ENCODE measurements at places on chromosomes 1 and 21.

- no peaks in the 10 kb centered on the region for H3K36me3 ChIP-seq
- no peak overlapping the region for H3K4me3 ChIP-seq
- no peak for DNase-seq
- H3K27ac ChIP-seq, result no peak overlapping the region
- peaks cover 2% of the 10 kb centered on the region for H3K27me3 ChIP-seq
- peaks cover 12% of the 10 kb centered on the region for H3K4me1 ChIP-seq
Observed at GRCh38 chr1:192610112-192610889, 25.6 kb upstream of the RGS13 start.

- H3K4me1 ChIP-seq, result no peaks in the 10 kb centered on the region
- no peak overlapping the region for H3K27ac ChIP-seq
- H3K36me3 ChIP-seq, result no peaks in the 10 kb centered on the region
- H3K27me3 ChIP-seq, result peaks cover 6% of the 10 kb centered on the region
Observed at GRCh38 chr1:11581445-11581991, 72.7 kb downstream of the FBXO2 start.

GRCh38 chr1:109923131-109923945 lies 12.7 kb downstream of the CSF1 start:
- peaks cover 92% of the 10 kb centered on the region for H3K36me3 ChIP-seq
- H3K4me3 ChIP-seq, result no peak overlapping the region
- peaks cover 13% of the 10 kb centered on the region for H3K4me1 ChIP-seq
- no peaks in the 10 kb centered on the region for H3K27me3 ChIP-seq
- no peak for DNase-seq
- H3K27ac ChIP-seq, result peak overlapping the region; percentile 12

- no peak overlapping the region for H3K27ac ChIP-seq
- H3K4me3 ChIP-seq, result no peak overlapping the region
Observed at GRCh38 chr1:108125312-108126138, 74.6 kb downstream of the SLC25A24 start.

DNA sequence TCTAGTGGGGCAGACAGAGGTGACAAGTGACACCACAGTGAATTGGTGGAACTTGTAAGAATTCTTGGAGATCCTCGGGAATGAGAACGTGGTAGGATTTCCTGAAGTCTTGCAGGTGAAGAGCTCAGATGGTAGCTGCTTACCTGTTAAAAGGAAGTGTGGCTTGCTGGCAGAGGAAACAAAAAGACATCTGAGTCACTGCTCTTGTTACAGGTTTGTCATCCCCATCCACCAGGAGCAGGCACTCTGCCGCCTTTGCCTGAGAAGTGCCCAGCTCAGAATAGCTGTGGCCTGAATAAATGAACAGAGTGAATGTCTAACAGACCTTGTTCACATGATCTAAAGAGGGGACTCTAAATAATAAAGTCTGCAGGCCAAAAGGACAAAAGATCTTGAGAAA lies 12.3 kb upstream of the ZSCAN20 start:
- H3K4me1 ChIP-seq, result peaks cover 5% of the 10 kb centered on the region
- H3K27me3 ChIP-seq, result peaks cover 16% of the 10 kb centered on the region
- H3K36me3 ChIP-seq, result no peaks in the 10 kb centered on the region
- no peak overlapping the region for H3K4me3 ChIP-seq

DNA sequence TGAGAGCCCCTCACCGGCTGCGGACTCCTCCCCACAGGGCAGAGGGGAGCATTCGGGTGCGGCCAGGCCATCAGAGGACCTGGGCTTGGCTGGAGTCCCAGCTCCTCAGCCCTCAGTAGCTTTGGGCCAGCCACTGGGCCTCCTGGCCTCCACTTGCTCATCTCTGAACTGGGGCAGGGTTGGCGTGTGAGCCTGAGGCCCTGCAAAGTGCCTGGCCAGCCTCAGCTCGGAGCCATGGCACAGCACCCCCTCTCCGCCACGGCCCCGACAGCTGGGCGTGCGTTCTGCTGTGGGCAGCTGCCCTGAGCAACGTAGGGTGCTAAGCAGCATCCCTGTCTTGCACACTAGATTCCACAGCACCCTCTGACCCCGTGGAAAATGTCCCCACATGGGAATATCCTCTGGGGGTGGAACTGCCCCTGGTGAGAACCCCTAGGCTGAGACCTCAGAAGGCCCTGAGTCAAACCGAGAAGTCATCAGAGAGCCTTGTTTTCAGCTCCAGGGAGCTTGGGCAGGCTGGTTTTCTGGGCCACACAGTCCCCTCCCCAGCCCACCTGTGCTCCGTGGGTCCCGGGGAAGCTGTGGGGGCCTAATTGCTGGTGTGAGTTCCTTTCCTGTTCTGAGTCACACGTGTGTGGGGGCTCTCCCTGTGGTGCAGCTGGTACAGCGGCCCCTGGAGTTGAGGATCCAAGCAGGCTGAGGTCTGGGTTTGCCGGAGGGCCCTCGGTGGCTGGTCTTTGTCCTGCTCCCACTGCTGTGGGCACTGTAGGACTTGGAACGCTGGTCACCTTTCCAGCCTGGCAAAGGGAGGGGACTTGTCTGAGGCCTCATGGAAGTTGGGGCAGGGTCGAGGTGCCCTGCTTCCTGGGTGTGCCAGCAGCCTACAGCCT lies 24.5 kb downstream of the TP73 start:
- no peak overlapping the region for H3K4me3 ChIP-seq
- DNase-seq, result no peak
- no peak overlapping the region for H3K27ac ChIP-seq
- H3K36me3 ChIP-seq, result no peaks in the 10 kb centered on the region
- peaks cover 2% of the 10 kb centered on the region for H3K27me3 ChIP-seq
- peaks cover 8% of the 10 kb centered on the region for H3K4me1 ChIP-seq

DNA sequence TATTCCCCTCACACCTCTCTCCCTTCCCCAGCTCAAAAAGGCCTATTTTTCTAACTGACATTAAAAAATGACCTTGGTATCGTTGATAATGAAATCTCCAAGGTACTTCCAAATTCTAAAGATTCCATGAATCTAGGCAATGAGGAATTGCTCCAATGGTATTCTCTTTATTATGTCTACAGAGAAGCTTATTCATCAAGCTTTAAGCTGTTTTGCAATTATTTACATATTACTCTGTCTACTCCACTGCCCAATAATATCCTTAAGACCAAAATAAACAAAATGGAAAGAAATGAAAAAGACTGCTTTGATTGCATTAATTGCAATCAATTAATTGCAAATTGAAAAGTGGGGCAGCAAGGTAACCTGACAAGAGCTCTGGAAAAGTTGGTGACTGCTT lies 7.9 kb downstream of the PLPP3 start:
- H3K36me3 ChIP-seq, result no peaks in the 10 kb centered on the region
- H3K4me1 ChIP-seq, result no peaks in the 10 kb centered on the region
- no peak for DNase-seq

DNA sequence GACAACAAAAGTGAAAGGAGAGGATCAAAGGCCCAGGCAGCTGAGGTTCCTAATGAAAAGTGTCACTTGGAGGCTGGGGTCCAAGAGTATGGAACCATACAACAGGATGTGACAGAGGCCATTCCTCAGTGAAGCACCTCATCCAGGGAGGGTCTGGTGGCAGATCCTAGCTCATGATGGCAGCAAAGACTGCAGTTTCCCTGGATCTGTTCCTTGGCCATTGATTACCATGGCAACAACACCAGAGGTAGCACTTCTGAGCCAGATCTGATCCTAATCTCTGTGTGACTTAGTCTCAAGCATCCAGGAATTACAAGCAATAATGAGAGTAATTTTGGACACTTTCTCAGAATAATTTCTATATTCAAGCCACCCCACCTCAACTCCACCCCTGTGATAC lies 12.9 kb downstream of the FAM177B start:
- no peak overlapping the region for H3K27ac ChIP-seq
- no peaks in the 10 kb centered on the region for H3K4me1 ChIP-seq
- H3K27me3 ChIP-seq, result peaks cover 18% of the 10 kb centered on the region
- no peak overlapping the region for H3K4me3 ChIP-seq

GRCh38 chr1:8010080-8010664 lies 15.9 kb downstream of the ERRFI1 start:
- H3K4me1 ChIP-seq, result peaks cover 1% of the 10 kb centered on the region
- DNase-seq, result no peak
- H3K4me3 ChIP-seq, result no peak overlapping the region

DNA sequence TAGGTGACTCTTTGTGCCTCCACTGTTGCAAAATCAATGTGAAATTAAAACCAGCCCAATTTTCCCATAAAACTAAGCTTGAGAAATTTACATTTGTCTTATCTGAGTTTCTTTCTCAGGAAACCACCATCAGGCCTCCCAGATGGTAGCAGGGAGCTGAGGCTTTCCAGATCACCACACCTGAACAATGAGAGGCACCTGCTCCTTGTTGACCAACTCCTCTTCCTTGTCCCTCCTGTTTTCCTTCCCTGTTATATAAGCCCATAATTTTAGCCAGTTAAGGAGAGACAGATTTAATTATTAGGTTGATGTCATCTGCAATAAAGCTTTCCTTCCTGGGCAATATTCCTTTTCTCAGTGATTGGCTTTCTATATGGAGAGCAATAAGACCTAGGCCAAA lies 32.0 kb upstream of the C1orf185 start:
- no peak overlapping the region for H3K27ac ChIP-seq
- no peaks in the 10 kb centered on the region for H3K4me1 ChIP-seq
- no peak for DNase-seq
- H3K27me3 ChIP-seq, result peaks cover 18% of the 10 kb centered on the region
- no peaks in the 10 kb centered on the region for H3K36me3 ChIP-seq

- peaks cover 51% of the 10 kb centered on the region for H3K4me1 ChIP-seq
- peak overlapping the region; percentile 11 for H3K4me3 ChIP-seq
- peaks cover 73% of the 10 kb centered on the region for H3K36me3 ChIP-seq
- peak overlapping the region; percentile 29 for H3K27ac ChIP-seq
- DNase-seq, result no peak
Observed at GRCh38 chr21:31158789-31159581, 120.7 kb upstream of the KRTAP19-8 start.

GRCh38 chr1:59445040-59445439 lies 148.1 kb downstream of the FGGY start:
- no peak overlapping the region for H3K4me3 ChIP-seq
- no peak overlapping the region for H3K27ac ChIP-seq
- H3K36me3 ChIP-seq, result peaks cover 3% of the 10 kb centered on the region
- no peaks in the 10 kb centered on the region for H3K27me3 ChIP-seq
- no peak for DNase-seq

- H3K27ac ChIP-seq, result no peak overlapping the region
- H3K4me1 ChIP-seq, result peaks cover 12% of the 10 kb centered on the region
- peaks cover 9% of the 10 kb centered on the region for H3K27me3 ChIP-seq
- no peaks in the 10 kb centered on the region for H3K36me3 ChIP-seq
- H3K4me3 ChIP-seq, result peak overlapping the region; percentile 74
- DNase-seq, result no peak
Observed at GRCh38 chr1:25544243-25544764, 898 bp downstream of the LDLRAP1 start.
